ENCODE measurements at places on chromosomes 7 and 10.

DNA sequence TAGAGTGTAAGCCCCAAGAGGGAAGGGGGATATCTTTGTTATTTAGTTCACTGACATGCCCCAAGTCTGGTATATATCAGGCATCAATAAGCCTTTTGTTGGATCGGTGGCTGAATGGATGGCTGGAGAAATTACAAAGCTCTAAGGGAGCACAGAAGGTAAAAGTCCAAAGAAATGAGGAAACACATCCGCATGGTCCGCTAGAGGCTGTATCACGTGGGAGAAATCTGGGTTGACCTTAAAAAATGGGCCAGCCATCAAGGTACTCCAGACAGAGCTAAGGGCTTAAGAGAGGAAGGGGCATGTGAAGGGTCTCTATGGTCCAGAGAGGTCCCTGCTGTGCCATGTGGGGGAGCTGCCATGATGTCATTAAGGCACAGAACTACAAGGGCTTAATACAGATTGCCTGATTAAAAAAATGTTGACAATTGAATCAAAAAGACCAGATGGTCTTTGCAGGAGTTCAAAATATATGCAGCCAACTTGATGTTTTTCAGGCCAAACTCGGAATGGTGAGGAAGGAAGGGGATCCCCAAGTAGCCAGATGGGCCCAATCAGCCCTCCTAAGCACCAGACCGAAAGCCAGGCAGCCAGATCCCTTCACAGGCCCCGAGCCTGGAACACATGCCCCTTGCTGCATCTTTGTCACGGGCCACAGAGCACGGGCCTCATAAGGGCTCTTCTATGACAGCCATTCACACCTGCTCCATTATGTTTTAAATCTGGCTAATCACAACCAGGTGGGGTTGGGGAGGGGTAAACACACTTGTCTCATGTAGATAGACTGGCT is 31.9 kb downstream of the SCRN1 start:
- DNase-seq = no peak

DNA sequence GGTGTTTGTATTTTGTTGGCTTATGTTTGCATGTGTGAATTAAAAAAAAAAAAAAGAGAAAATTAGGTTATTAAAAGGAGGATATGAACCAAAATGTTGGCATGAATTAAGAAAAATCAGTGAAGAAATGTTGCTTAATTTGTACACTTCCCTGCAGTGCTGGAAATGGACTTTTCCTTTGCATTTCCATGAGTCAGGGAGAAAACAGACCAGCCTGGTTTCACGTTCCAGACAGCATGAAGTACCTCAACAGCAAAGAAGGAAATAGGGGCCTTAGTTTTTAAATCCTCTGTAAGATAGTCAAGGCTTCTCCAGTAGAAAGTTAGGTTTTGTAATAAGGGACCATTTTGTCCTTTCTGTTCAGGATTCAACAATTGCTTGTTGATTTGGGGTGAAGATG is 159.7 kb downstream of the CELF2 start:
- peak; percentile 9 for DNase-seq

GRCh38 chr7:25124465-25125136 is 459 bp downstream of the CYCS start:
- peak; percentile 41 for DNase-seq

GRCh38 chr10:80158126-80158525 is 25.6 kb downstream of the PLAC9 start:
- no peak for DNase-seq

DNA sequence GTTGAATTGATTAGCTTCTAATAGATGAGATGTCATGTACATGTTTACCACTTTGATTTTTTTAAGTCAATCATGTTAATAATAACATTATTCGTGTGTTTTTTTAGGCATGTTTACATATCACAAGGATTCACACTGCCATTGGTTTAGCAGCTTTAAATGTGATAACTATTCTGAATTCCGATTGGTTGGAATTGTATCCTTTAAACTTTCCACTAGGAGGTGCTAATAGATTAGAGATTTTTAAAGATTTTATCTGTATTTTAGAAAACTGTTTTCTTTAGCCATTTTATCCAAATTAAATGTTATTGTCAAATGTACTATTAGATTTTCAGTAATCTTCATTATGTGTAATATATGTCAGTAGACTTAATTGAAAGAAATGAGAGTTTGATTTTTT is 83.2 kb downstream of the HECTD2 start:
- DNase-seq = peak; percentile 58

- DNase-seq = peak; percentile 96
Observed at GRCh38 chr7:106421181-106421762, 136.5 kb upstream of the NAMPT start.

DNA sequence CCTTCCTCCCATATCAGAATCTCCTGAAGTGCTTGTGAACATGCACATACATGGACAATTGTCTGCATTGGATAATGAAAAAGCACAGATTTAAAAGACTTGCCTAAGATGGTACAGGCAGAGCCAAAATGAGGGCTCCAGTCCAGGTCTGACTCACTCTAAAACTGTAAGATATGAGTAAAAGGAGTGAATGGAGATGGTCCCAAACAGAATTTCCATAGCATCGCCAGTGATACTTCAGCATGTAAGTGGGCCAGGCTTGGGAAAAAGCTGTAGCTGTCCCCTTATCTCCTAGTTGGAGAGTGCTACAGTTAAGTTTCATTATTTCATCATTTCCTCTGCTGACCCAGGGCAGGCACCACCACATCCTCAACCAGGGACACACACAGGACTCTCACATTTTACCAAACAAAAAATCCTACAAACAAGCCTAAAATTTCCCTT is 26.4 kb upstream of the IL6 start:
- peak; percentile 64 for DNase-seq

- no peak for DNase-seq
Observed at GRCh38 chr7:99184532-99185218, 23.2 kb downstream of the KPNA7 start.

- peak; percentile 80 for DNase-seq
Observed at GRCh38 chr10:112981553-112981952, 31.5 kb downstream of the TCF7L2 start.

DNA sequence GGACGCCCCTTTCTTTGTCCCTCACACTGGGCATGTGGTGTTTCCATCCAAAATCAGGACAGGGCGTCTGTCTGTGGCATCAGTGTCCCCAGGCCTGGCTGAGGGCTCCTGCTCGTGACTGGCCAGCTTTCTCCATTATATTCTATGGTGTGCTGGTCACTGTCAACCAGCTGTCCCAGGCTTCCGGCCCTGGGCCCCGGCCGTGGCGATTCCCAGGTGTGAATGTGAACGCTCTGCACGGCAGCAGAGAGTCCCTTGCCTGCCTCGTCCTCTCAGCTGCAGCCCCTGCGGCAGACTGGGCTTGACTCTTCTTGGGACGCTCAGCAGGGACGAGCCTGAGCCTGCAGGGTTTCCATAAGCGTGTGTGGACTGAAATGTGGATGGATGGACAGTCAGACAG is 5.9 kb upstream of the UTF1 start:
- DNase-seq = no peak

GRCh38 chr10:129547608-129548007 is 80.6 kb downstream of the MGMT start:
- peak; percentile 1 for DNase-seq

- no peak for DNase-seq
Observed at GRCh38 chr10:127813290-127813689, 76.3 kb downstream of the FOXI2 start.

DNA sequence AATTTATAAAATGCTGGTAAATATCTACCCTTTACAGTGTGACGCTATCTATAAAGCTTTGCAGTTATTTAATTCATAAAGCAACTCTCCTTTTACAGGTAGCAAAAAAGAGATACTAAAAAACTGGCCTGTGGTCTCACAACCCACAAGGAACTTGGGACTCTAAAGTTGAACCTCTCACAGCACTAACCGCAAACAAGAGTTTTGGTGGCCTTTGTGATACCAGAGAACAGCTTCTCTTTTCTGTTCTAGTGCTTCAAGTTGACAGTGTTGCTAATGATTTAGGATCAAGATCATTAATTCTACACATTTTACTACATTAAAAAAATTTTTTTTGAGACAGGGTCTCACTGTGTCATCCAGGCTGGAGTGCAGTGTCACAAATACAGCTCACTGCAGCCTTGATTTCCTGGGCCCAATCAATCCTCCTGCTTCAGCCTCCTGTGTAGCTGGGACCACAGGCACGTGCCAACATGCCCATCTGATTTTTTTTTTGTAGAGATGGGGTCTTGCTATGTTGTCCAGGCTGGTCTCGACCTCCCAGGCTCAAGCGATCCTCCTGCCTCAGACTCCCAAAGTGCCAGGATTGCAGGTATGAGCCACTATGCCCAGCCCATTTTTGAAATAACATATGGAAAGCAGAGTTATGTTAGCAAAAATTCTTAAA is 56.0 kb upstream of the ST8SIA6 start:
- no peak for DNase-seq

- no peak for DNase-seq
Observed at GRCh38 chr7:69656077-69656476, 57.8 kb downstream of the AUTS2 start.

GRCh38 chr10:3336673-3337293 is 164.2 kb upstream of the PITRM1 start:
- no peak for DNase-seq

DNA sequence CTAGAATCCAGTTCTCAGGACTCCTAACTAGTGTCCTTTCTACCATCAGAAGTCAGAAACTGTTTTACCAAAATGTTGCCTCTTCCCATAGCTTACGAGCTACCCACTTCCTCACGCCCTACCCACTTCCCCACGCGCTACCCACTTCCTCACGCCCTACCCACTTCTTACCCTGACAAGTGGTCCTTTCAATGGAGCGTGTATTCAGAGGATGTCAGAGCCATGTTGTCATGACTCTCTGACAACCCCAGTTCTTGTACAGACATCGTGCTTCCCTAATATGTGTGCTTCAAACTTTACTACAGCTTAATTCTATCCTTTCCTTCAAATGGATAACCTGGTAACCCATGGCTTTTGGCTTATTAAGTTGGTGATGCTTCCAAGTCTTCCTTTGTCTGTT is 84.8 kb upstream of the PHF14 start:
- no peak for DNase-seq

GRCh38 chr7:98315318-98315993 is 34.0 kb downstream of the BRI3 start:
- DNase-seq = no peak

- DNase-seq = peak; percentile 83
Observed at GRCh38 chr10:79264942-79265341, 82.3 kb upstream of the PPIF start.

DNA sequence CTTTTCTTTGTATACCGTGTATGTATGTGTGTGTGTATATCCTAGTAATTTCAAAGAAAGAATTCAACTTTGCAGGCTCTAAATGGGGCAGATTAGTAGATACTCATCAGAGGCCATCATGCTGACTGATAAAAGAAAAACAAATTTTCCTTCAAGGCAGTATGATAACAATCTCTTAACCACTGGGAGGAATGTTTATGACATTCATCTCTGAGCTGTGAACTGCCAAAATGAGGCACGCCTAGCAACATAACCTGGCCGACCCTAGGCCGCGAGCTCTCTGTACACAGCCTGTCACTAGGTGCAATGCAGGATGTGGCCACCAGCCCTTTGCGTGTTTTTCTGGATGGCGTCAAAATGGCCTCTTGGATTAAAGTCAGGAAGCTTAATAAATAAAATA is 343.7 kb upstream of the GALNT17 start:
- DNase-seq = peak; percentile 59

DNA sequence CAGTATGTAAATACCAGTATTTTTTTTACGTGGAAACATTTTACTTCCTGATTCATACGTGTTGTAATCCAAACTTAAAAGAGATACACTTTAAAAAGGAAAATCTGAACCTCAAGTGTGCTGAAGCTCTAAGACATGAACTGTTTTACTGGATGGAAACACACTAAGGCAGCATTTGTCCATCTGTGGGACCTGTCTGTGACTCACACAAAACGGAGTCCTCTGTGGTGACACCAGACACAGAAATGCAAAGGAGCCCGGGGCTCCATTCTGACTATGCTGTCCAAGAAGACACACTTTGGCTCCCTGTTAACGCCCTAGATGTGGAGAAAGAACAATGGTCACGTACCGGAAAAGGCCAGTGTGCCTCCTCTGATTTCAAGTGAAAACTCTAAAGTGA is 23.9 kb downstream of the RNF133 start:
- DNase-seq = no peak

GRCh38 chr7:55325371-55325792 is 39.8 kb upstream of the LANCL2 start:
- peak; percentile 96 for DNase-seq

DNA sequence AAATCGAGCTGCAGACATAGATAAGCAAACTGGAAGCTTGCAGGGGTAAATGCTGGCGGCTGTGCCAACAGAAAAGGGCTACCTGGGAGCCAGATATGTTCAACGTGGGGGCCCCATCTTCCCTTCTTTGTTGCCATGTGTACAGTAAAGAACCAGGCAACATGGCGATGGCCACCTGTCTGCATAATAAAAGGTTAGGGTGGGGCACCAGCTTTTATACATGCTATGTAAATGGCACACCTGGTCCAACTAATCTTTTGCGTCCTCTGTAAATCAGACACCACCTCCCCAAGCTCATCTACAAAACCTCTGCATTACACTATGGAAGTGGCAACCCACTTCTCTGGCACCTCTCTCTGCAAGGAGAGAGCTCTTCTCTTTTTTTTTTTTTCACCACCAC is 13.9 kb downstream of the BUD31 start:
- DNase-seq = no peak

GRCh38 chr7:130387306-130387627 is 7.0 kb downstream of the CPA1 start:
- no peak for DNase-seq

- peak; percentile 71 for DNase-seq
Observed at GRCh38 chr10:121598263-121599249, at the start of gene FGFR2. Gene FGFR2, minus strand, starts transcription at chr10:121598444. Its CDS starts 4,627 bp downstream, at chr10:121593817.

DNA sequence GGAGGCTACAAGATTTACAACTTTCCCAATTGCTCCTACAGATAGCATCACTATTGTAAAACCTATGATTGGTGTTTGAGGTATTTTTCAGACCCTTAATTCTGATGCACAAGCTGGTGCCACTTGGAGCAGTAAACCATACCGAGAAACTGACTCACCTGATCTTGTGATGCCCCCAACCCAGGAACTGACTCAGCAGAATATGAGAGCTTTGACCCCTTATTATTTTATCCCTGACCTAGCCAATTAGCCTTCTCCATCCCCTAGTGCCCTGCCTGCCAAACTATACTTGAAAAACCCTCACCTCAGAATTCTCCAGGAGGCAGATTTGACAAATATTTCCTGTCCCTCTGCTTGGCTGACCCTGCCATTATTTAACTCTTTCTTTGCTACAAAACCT is 585.9 kb upstream of the GHITM start:
- DNase-seq = peak; percentile 50

- DNase-seq = no peak
Observed at GRCh38 chr7:82444220-82444909, 788 bp upstream of the CACNA2D1 start.

- no peak for DNase-seq
Observed at GRCh38 chr7:92705831-92706230, 115.6 kb upstream of the FAM133B start.

GRCh38 chr7:50335795-50336754 is 31.6 kb downstream of the IKZF1 start:
- no peak for DNase-seq

All from EH (cell line).